Dermis microvascular lymphatic vessel endothelial cell (primary cell): ENCODE measurements at places on chromosomes 4 and X. TPM values are rescaled to one million over a fixed set of nuclear protein-coding genes. Genes with fewer than 3 reads are reported as not detected.

CDX4 gene
- total RNA-seq: not detected in 2 replicates

EFHC2 gene
- not detected in 2 replicates for total RNA-seq

CD40LG gene
- total RNA-seq: not detected in 2 replicates

UGT2B7 gene
- total RNA-seq: not detected in 2 replicates

TGIF2LX gene
- total RNA-seq: not detected in 2 replicates

FOXP3 gene
- not detected in 2 replicates for total RNA-seq

DNA sequence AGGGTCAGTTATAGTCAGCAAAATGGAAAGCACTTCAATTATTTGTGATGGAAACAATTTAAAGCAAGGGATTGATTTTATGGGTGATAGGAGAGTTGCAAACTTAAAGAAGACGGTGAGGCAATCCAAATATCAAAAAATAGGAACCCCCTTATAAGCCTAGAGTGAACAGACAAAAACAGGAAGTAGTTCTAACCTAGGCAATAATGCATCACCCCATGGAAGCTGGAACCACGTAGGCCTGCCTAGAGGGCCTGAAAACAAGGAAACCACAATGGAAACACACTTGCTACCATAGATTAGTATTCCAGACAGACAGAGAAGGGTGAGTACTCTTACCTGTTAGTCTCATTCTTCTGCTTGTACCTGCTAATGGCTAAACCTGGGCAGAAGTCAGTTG, 13.5 kb upstream of the GK2 start:
- DNase-seq: no peak

DNA sequence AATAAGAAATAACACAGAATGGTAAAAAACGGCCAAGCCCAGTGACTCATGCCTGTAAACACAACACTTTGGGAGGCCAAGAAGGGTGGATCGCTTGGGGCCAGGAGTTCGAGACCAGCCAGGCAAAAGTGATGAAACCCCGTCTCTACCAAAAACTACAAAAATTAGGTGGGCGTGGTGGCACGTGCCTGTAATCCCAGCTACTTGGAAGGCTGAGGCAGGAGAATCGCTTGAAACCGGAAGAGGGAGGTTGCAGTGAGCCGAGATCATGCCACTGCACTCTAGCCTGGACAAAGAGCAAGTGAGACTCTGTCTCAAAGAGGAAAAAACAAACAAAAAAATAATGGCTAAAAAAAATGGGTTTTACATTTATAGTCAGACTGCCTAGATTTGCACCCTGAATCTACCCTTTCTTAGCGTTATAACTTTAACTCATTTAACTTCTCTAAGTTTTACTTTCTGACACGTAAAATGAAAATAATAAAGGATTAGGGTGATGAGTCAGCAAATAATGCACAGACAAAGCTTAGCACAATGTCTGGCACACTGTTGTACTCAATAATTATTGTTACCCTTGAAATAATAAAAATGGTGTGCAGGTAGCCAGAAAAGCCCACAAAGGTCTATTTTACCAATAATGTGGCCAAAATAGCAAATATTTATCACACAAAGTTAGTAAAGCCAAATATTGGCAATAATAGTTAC, 55.0 kb downstream of the ATP11C start:
- DNase-seq: no peak

DNA sequence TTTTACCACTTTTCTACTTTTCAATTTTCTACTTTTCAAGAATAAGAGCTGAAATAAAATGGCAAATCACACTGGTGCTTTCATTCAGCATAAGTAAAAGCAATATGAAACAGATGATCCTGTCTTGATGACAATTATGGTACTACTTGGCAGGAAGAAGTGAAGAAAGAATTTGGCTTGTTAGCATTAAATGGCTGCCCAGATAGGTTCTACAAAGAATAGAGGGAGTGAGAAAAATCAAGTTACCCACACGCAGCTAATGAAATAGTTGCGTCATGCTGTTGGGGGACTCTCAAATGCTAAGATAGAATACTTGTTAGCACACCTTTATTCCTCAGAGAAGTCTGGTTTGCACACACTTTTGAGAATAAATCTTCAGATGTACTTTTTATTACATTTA, 12.5 kb upstream of the LCORL start:
- DNase-seq: no peak

GRCh38 chr4:128338634-128339355, 51.2 kb upstream of the PGRMC2 start:
- peak; percentile 77 for DNase-seq

- no peak for DNase-seq
Observed at GRCh38 chrX:49230500-49231232, 2.5 kb downstream of the CACNA1F start.

DNA sequence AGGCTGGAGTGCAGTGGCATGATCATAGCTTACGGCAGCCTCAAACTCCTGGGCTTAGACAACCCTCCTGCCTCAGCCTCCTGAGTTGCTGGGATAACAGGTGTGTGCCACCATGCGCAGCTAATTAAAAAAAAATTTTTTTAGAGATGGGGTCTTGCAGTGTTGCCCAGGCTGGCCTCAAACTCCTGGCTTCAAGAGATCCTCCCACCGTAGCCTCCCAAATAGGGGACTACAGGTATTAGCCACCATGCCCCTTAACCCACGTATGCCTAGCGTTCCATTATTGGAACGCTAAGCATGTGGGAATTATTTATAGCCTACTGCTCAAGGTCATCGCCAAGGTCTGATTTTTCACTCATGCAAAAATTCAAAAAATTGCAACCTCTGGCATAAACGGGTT, 20.3 kb upstream of the UBE2D3 start:
- DNase-seq: no peak

DNA sequence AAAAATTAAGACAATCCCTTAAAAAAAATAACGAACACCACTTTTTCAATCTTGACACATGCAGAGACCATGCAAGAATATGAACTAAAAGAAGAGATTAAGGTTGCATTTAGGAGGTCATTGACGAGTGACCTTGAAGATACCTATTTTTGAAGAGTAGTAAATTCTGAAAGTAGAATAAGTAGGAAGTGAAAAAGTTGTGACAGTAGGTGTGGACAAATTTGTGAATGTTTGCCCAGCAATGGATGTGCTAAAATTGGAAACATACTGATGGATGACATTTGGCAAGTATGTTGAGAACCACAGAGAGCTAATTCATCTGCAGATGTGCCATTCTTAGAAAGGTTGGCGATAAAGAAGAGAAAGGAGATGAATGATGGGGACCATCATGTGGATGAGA, 213.7 kb upstream of the VCX3A start:
- no peak for DNase-seq

- DNase-seq: no peak
Observed at GRCh38 chr4:791898-792625, 33.9 kb downstream of the CPLX1 start.

GRCh38 chr4:26051240-26051639, 137.2 kb downstream of the SMIM20 start:
- DNase-seq: no peak

DNA sequence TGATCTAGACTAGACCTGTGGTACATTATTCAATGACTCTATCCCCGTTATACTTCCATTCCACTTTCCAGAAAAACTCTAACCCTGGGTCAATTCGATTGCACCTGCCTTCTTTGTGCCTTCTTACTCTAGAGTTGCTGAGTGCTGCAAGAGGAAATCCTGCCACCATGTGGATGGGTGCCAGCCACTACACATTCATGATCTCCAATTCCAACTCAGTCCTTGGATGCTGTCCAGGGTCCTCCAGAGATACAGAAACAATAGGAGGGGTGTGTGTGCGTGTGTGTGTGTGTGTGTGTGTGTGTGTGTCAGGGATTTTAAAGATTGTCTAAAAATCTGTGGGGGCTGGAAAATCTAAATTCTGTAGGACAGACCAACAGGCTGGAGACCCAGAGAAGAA, 42.9 kb upstream of the INTS6L start:
- DNase-seq: peak; percentile 86

DNA sequence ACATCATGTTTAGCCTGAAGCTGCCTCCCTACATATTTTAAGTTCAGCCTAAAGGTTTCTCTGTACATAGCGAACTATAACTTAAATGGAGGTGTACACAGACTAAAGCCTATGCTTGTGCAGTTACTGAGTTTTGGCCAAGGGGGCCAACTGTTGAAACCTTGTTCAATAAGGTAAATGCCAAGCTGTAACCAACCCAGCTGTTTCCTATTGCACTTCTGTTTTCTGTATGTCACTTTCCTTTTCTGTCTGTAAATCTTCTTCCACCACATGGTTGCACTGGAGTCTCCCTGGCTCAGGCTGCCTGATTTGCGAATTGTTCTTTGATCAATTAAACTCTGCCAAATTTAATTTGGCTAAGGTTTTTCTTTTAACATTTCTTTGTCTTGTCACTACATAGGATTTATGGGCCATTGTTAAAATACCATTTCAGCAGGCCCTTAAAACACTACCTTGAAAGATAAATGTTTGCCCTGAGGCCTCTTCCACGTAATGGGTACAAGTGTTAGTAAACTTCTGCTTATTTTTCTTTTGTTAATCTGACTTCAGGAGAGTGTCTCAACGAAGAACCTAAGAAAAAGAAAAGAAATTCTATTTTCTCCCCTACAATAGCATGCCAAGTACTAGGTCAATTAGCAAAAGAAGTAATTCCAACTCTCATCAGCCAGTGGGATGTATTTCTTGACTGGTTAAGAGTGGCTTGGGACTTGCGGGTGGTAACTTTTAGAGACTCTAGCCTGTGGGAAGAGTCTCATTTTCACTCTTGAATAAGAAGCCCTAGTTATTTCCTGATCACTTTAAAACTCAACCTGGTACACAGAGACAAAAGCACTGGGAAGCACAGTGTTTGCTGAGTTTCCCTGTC, 45.7 kb upstream of the PRSS12 start:
- DNase-seq: no peak

GRCh38 chrX:41603596-41603995, 85.2 kb upstream of the GPR34 start:
- DNase-seq: no peak

- no peak for DNase-seq
Observed at GRCh38 chrX:69070949-69071650, 94.2 kb downstream of the PJA1 start.

GRCh38 chrX:48761674-48762471, at the start of gene GLOD5:
Gene GLOD5, plus strand, starts transcription at chrX:48761747. Its CDS starts 44 bp downstream, at chrX:48761791.
- peak; percentile 25 for DNase-seq

- no peak for DNase-seq
Observed at GRCh38 chr4:76502886-76503285, 67.9 kb downstream of the SHROOM3 start.

- no peak for DNase-seq
Observed at GRCh38 chr4:76581077-76581962, 146.3 kb downstream of the SHROOM3 start.

DNA sequence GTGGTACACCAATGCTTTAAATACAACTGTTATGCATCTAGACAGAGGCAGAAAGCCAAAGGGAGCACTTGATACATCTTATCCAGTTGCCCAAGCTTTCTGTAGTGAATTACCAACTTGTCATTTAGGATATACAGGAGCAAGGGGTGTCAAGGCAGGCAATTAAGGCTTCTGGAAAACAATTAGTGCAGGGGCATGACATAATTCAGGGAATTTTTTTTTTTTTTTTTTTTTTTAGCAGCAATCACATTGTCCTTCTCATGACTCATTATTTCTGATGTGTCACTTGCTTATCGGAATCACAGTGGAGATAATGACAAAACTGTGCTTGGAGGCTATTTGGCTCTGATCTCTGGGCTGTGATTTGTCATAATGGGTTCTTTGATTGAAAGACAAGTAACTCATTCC, 259.5 kb downstream of the ARHGAP24 start:
- DNase-seq: peak; percentile 66

DNA sequence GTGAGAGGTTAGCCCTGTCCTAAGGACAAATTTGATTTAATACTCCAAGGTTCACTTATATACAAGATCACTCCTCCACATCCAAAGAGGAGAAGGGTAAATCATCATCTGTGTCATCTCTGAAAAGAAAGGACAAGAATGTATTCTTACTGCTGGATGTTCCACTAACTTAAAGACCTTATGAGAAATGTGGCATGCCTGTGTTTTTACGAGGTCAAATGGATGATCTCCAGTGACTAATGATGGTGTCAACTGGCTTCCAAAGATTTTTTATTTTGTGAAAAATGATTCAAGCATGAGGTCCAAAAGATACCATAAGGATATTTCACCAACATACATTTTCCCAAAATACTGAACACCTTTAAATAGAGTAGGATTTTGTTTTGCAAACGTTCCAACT, 143.4 kb downstream of the PTCHD1 start:
- no peak for DNase-seq

DNA sequence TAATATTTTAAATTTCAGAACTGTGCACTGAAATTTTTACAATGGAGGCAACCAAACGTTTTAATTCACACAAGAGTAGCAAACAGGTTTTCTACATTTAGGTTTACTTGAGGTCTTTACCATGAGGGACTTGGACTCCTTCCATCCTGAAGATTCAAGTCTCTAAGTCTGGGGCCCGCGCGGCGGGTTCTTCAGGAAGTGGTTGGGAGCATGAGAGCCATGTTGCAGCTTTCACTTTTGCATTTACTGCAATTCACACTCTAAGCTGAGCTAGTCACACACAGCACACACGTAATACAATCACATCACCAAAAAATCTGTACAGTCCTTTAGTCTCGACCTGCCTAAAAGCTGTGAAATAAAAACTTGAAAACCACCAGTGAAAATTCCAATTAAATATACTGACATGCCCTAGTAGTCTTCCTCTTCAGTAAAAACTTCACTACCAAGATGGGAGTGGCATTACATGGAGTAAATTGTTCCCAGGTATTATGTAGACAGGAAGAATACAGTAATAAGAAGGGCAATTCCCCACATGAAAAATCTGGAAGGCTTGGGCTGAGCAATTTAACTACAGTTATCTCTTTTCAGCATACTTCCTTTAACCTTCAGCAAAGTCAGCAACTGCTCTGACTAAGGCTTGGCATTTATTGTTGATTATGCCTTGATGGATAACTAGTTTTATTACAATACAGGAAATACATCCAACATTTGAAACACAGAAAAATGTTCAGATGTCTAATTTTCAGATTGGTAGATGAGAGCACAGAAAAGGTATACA, 571.1 kb upstream of the DIPK2B start:
- peak; percentile 59 for DNase-seq

GRCh38 chr4:89904524-89904923, 9.9 kb downstream of the MMRN1 start:
- DNase-seq: no peak

DNA sequence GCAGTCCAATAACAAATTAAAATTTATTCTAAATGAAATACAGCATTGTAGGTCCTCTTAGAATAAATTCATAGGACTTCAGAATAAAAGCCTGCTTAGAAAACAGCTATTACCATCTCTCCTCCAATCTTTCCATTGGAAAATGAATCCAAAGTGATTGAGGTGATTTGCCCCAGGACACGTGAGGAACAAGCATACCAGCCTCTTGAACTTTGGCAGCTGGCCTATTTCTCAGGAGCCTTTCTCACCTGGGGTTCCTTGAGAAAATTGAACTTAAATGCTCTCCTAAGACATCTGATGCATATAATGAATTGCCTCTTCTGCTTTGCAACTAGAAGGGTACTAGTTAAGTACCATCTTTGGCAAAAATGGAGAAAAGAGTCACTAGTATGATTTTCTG, 13.5 kb downstream of the ARHGAP24 start:
- DNase-seq: no peak

GRCh38 chr4:74539044-74539790, 94.3 kb downstream of the AREG start:
- DNase-seq: no peak
